ENCODE measurements at places on chromosomes 11 and 22. TPM values are rescaled to one million over a fixed set of nuclear protein-coding genes. Genes with fewer than 3 reads are reported as not detected.
A peak's percentile ranks its signal among the peaks of the same experiment; 100 is the strongest.

NCAPD3 gene
- 8.2 TPM for total RNA-seq

TYR gene
- total RNA-seq: not detected

GNAZ gene
- 20.1 TPM for total RNA-seq

DNA sequence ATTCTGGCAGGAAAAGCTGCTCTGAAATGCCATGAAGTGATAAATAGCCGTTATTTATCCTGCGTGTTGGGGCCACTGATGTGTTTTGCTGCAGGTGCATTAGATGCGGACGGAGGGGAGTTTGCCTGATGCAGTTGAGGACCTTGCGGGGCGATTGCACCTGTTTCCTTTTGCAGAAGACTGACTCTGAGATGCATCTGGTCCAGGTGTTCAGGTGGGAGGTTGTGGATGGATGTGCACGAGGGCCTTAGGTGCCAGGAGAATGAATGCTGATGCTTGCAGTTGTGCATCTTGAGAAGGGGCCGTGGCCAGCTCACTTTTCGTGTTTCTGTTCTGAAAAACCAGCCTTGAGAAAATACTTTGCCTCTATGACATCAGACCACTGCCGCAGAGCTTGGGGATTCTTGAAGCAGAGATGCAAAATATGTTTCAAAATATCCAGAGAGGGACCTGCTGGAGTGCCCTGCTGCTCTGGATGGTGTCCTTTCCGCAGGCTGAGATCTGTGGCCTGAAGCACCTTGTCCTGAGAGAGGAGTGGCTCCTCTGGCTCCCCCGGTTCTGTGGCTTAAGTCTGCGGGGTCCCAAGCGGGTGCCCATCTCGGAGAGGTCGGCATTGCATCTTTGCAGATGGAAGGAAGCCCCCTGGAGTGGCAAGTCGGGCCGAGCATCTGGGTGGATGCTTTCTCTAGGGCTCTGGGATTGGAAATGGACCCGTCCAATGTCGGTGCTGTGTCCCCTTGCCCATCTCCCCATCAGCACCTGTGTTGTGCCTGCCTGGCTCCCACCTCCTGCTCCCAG is 1031.1 kb downstream of the TBC1D22A start:
- no peak overlapping the region for H3K4me3 ChIP-seq
- no peaks in the 10 kb centered on the region for H3K36me3 ChIP-seq
- H3K27me3 ChIP-seq: no peaks in the 10 kb centered on the region
- H3K27ac ChIP-seq: no peak overlapping the region
- no peak for DNase-seq

PKDREJ gene
- under 0.01 TPM for total RNA-seq

C1QTNF4 gene
- total RNA-seq: 11.2 TPM

GRCh38 chr11:86798988-86799387 is 1.4 kb upstream of the PRSS23 start:
- no peaks in the 10 kb centered on the region for H3K27me3 ChIP-seq
- H3K4me3 ChIP-seq: no peak overlapping the region
- no peak overlapping the region for H3K27ac ChIP-seq
- no peak for DNase-seq

SCN4B gene
- 0.66 TPM for total RNA-seq

DNA sequence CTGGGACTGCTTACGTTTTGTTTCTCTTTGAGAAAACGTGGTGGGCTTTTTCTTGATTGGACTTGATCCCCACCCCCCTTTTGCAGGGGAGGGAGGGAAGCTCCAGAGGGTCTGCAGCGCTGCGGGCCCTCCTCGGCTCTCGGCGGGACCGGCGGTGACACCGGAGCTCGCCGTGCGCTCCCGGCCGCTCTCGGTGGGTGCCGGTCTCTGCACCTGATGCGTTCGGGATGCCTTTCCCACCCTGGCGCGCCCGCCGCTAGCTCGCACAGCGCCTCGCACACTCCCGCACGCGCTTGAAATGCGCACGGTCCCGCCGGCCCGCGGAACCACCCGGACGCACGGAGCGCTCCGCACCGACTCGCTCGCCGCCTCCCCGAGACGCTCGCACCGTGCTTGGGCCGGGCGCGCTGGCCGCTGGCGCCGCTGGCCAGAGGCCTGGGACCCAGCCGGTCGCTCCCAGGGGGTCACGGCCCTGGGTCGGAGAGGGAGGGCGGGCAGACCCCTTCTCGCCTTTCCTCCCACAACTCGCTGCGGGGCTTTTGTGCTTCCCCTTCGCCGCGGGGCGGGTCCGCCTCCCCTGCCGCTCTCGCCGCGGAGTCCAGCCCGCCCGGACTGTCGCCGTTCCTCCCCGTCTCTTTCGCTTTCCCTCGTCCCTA is 1.0 kb downstream of the ZBTB16 start:
- no peaks in the 10 kb centered on the region for H3K27me3 ChIP-seq
- DNase-seq: no peak
- no peaks in the 10 kb centered on the region for H3K4me1 ChIP-seq
- H3K27ac ChIP-seq: peak overlapping the region; percentile 99
- H3K36me3 ChIP-seq: peaks cover 21% of the 10 kb centered on the region

GRCh38 chr11:113553915-113554314 is 78.7 kb upstream of the DRD2 start:
- no peaks in the 10 kb centered on the region for H3K27me3 ChIP-seq
- no peak overlapping the region for H3K4me3 ChIP-seq
- no peak for DNase-seq

CECR2 gene
- total RNA-seq: 3.6 TPM

- H3K4me1 ChIP-seq: no peaks in the 10 kb centered on the region
- no peak overlapping the region for H3K4me3 ChIP-seq
- H3K27ac ChIP-seq: no peak overlapping the region
- no peak for DNase-seq
- no peaks in the 10 kb centered on the region for H3K36me3 ChIP-seq
Measured at GRCh38 chr11:35919244-35919643, 24.6 kb upstream of the LDLRAD3 start.

DNA sequence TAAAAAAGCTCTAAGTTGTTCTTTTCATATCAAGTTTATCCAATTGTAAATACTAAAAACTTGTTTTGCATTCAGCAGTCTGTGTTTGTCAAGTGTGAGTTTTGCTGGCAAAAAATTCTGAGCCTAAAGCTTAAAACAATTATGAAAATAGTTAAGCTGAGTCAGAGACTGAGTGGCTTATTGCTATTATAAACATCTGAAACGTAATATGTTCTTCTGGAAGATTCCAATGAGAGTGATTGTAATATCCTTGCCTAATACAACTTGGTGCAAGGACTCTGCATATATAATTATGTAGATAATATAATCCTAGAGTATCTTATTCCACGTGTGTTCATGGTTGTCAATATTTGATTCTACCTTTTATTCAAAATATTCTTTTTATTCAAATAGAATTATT is 14.1 kb upstream of the NUP50 start:
- DNase-seq: no peak
- no peaks in the 10 kb centered on the region for H3K27me3 ChIP-seq
- H3K27ac ChIP-seq: no peak overlapping the region
- H3K36me3 ChIP-seq: no peaks in the 10 kb centered on the region
- H3K4me1 ChIP-seq: no peaks in the 10 kb centered on the region

DNA sequence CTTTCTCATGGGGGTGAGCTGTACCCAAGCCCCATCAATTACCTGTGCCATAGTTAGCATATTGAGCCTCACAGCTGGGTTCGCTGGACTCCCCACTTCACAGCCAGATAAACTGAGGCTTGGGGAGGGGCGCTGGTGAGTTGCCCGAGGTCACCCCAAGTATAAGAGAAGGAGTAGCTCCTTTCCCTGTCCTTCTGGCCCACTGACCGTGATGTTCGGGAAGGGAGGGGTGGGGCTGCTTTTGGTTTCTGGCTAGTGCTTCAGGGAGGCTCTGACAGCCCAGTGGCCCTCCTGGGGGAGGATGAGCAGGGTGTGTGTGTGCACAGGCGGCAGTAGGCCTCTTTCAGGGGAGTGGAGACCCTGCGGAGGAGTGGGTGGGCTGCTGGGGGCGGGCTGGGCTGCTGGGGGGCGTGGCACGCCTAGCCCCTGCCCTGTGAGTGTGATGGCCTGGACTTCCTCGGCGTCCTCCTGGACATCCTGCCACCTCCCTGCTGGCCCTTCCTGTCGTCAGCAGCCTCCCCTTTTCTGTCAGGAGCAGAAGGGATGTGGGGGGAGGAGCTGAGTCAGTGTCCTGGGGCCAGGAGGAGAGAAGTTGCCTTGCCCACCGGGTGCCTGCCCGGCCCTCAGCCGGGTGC is 50.3 kb downstream of the TRIOBP start:
- H3K27ac ChIP-seq: peak overlapping the region; percentile 97
- no peaks in the 10 kb centered on the region for H3K36me3 ChIP-seq
- H3K4me3 ChIP-seq: peak overlapping the region; percentile 94
- no peaks in the 10 kb centered on the region for H3K27me3 ChIP-seq
- H3K4me1 ChIP-seq: peaks cover 55% of the 10 kb centered on the region

DNA sequence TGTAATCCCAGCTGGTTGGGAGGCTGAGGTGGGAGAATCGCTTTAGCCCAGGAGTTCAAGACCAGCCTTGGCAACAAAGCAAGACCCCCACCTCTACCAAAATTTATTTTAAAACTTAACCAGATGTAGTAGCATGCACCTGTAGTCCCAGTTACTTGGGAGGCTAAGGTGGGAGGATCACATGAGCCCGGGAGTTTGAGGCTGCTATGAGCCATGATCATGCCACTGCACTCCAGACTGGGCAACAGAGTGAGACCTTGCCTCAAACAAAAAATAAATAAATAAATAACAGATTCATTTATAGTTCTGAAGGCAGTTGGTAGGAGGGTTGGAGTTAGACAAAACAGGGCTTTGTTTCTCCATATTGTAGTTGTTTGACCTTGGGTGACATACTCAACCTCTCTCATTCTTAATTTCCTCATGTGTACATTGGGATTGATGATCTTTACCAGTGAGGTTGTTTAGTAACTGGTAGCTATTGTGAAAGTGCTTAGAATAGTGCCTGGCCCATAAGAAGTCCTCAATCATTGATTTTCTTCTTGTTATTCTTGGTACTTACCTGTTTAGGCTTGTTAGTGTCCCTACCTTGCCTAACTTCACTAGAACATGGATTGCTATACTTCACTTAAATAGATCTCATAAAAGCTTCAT is 79.1 kb downstream of the EMSY start:
- H3K27me3 ChIP-seq: no peaks in the 10 kb centered on the region
- H3K4me3 ChIP-seq: no peak overlapping the region
- H3K27ac ChIP-seq: no peak overlapping the region
- H3K36me3 ChIP-seq: peaks cover 56% of the 10 kb centered on the region
- H3K4me1 ChIP-seq: no peaks in the 10 kb centered on the region

DNA sequence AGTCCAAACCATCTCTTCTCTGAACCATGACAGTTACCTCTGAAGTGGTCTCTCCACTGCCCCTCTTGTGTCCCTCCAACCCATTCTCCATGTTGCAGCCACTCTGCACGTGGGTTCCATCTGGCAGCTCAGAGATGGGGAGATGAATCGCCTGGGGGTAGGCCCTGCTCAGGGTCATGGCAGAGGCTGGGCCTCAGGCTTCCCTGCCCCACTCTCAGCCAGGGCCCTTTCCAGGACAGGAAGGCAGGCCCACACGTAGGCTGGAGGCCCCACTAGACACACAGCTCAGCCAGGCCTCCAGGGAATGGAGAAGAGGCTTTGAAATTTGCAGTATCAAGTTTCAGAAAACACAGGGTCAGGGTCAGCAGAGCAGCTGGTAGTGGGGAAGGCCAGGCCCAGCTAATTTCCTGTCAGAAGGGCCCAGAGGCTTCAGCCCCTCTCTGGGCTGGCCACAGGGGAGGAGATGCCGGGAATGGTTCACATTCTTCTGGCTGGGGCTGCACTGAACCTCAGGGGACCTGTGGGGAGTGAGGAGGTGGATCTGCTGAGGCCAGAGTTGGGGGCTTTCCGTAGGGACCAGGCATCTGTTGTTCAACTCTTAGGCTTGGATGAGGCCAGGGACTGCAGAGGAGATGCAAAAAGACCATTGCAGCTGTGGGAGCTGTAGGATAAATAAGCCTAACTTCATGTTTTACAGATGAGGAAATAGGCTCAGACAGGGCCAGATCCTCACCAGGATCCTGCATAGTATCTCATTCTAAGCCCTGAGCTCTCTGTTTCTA is 101.6 kb downstream of the SWAP70 start:
- H3K36me3 ChIP-seq: no peaks in the 10 kb centered on the region
- peaks cover 3% of the 10 kb centered on the region for H3K4me1 ChIP-seq
- H3K27me3 ChIP-seq: no peaks in the 10 kb centered on the region
- H3K27ac ChIP-seq: peak overlapping the region; percentile 67
- peak; percentile 45 for DNase-seq

GRCh38 chr11:44950031-44950624 is 555 bp downstream of the TP53I11 start:
- H3K4me3 ChIP-seq: peak overlapping the region; percentile 66
- peaks cover 7% of the 10 kb centered on the region for H3K27me3 ChIP-seq
- H3K36me3 ChIP-seq: no peaks in the 10 kb centered on the region
- no peak for DNase-seq
- H3K27ac ChIP-seq: peak overlapping the region; percentile 44

- H3K4me1 ChIP-seq: no peaks in the 10 kb centered on the region
- peak within 1 kb of the TSS; percentile 45 for H3K4me3 ChIP-seq
- peak; percentile 14 for DNase-seq
- no peaks in the 10 kb centered on the region for H3K36me3 ChIP-seq
- no peaks in the 10 kb centered on the region for H3K27me3 ChIP-seq
Measured at GRCh38 chr11:22192642-22193347, at the start of gene ANO5. Gene ANO5, plus strand, starts transcription at chr11:22193085. Its CDS starts 408 bp downstream, at chr11:22193493.

- no peaks in the 10 kb centered on the region for H3K36me3 ChIP-seq
- no peak for DNase-seq
- peaks cover 36% of the 10 kb centered on the region for H3K4me1 ChIP-seq
- H3K4me3 ChIP-seq: no peak overlapping the region
Measured at GRCh38 chr11:284105-285020, 4.6 kb upstream of the PGGHG start.

GRCh38 chr11:62553080-62553838 is 6.7 kb upstream of the AHNAK start:
- peak overlapping the region; percentile 10 for H3K4me3 ChIP-seq
- H3K27me3 ChIP-seq: no peaks in the 10 kb centered on the region
- H3K4me1 ChIP-seq: peaks cover 100% of the 10 kb centered on the region
- DNase-seq: peak; percentile 79
- H3K36me3 ChIP-seq: no peaks in the 10 kb centered on the region

GRCh38 chr11:66862559-66863037 is 5.7 kb downstream of the LRFN4 start:
- H3K4me3 ChIP-seq: no peak overlapping the region
- H3K36me3 ChIP-seq: no peaks in the 10 kb centered on the region
- no peaks in the 10 kb centered on the region for H3K27me3 ChIP-seq
- H3K27ac ChIP-seq: no peak overlapping the region

- peak overlapping the region; percentile 60 for H3K27ac ChIP-seq
- H3K4me3 ChIP-seq: no peak overlapping the region
- no peaks in the 10 kb centered on the region for H3K27me3 ChIP-seq
- H3K4me1 ChIP-seq: no peaks in the 10 kb centered on the region
Measured at GRCh38 chr22:48537343-48537680, 1290.4 kb downstream of the BRD1 start.

KRTAP5-1 gene
- total RNA-seq: not detected

DNA sequence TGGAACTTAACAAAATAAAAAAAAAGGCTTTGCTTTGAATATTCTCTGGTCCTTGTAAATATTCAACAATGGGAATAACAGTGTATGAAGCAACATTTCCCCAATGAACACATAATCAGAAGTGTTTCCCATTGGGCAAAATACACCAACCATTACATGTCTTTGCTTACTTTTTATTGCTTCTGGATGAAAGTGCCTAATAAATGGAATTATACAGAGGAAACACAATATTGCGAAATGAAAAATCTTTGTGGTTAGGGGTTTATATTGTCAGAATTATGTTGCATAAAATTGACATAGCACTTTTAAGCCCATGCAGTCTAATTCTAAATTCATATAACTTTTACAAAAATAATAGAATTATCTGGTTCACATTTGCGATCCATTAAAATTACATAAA is 386.4 kb downstream of the DCDC1 start:
- H3K27ac ChIP-seq: no peak overlapping the region
- H3K4me1 ChIP-seq: no peaks in the 10 kb centered on the region
- H3K27me3 ChIP-seq: no peaks in the 10 kb centered on the region
- DNase-seq: no peak
- H3K4me3 ChIP-seq: no peak overlapping the region
- H3K36me3 ChIP-seq: no peaks in the 10 kb centered on the region

Measured in tibial nerve (tissue), 4 donors.